ENCODE measurements at places on chromosomes 5 and 9.

GRCh38 chr9:73782166-73782565 is 630.5 kb downstream of the ANXA1 start:
- no peak for DNase-seq

DNA sequence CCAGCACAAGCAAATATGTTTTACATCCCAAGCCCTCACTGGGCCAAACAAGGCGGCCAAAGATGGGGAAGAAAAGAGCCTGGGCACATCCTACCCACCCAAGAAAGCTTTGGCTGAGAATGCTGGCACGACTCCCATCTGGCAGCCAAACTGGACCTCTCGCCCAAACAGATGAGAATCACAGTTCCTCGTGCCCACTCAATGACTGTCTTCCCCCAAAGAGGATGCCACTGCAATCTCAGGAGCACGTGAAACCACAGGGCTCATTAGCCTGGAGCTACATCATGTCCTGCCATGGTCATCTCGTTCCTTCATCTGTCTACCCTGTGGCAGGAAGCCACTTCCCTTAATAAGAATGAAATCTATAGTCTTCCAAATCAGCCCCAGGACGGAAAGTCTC is 536.8 kb downstream of the BNC2 start:
- no peak for DNase-seq

GRCh38 chr5:160347448-160347847 is 23.0 kb downstream of the C1QTNF2 start:
- no peak for DNase-seq

GRCh38 chr5:73236541-73237128 is 63.6 kb downstream of the TMEM174 start:
- DNase-seq = no peak

GRCh38 chr5:59831326-59832010 is 62.1 kb downstream of the PDE4D start:
- no peak for DNase-seq

DNA sequence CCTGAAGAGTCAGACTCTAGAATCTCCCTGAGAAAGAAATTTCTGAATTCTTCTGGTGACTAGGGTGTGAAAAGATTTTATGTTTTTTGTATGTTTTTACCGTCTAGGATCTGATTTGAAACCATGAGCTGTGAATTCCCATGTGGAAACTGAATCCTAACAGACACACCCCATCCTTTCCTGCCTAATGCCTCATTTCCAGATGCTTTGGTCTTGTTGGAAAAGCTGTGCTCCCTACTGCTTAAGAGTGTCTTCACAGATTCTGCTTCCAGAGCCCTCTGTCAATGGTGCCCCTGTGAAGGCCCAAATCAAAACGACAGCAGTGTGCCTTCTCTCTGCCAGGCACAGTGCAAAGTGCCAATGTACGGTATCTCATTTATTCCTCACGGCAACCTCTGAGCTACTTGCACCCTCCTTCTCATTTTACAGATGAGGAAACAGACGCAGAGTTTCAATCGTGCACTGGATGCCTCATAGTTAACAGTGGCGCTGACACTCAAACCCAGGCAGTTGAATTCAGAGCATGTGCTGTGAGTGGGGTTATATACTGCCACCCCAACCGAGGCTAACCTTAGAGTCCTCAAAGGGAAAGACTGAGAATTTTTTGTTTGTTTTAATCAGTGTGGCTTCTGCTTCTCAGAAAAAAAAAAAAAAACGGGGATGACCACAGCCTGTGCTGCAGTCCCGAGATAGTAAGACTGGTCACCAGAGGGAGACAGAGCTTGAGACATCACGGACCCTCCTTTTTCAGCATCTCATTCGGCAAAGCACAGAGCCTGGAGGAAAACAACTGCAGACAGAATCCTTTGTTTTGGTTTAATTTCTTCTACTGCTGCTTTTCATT is 188.4 kb downstream of the SNCAIP start:
- peak; percentile 34 for DNase-seq

DNA sequence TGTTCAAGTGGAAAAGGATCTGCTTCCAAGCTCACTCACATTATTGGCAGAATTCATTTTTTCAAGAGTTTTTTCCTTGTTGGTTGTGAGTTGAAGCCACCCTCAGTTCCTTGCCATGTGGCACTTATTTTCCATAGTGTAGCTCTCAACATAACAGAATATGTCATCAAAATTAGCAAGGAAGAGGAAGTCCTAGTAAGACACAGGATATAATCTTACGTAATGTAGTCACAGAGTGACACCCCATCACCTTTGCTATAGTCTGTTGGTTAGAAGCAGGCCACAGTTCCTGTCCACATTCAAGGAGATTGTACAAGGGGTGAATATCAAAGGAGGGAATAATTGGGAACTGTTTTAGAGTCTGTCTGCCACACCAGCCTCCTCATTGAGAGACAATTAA is 15.7 kb downstream of the IRGM start:
- no peak for DNase-seq

Measured in brain pericyte (primary cell).